HepG2 (cell line): ENCODE measurements at places on chromosomes 4 and X. TPM values are rescaled to one million over a fixed set of nuclear protein-coding genes. Genes with fewer than 3 reads are reported as not detected.
A peak's percentile ranks its signal among the peaks of the same experiment; 100 is the strongest.

DNA sequence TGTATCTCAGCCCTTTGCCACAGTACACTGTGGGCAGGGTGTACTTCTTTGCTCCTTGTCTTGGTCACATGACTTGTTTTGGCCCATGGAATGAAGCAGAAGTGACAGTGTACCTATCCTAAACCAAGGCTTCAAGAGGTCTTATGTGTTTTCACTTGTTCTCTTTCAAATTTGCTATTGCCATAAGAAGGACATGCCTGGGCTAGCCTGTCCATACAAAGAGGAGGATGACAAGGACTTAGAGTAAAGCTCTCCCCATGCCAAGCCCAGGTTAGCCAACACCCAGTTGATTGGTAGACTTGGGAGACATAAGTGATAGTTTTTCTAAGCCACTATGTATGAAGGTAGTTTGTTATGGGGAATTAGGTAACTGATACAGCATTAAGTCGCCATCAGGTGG, 141.1 kb upstream of the MID1 start:
- no peak for DNase-seq

GRCh38 chrX:147811803-147812202, 99.9 kb upstream of the FMR1 start:
- DNase-seq, result no peak

GRCh38 chr4:111187108-111187507, 564.2 kb upstream of the PITX2 start:
- no peak for DNase-seq

Gene MGAT4D
- polyA plus RNA-seq, result not detected in 2 replicates

DNA sequence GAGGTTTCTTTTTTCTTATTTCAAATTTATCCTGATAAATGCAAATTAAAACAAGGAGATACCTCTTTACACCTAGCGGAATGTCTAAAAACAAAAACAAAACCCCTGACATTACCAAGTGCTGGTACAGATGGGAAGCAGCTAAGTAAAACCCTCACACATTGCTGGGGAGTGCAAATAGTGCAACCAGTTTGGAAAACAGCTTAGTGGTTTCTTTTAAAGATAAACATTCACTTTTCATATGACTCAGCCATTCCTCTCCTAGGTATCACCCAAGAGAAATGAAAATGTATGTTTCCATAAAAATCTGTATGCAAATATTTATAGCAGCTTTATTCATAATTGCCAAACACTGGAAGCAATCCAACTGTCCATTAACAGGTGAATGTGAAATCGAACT, 84.1 kb upstream of the HELT start:
- DNase-seq, result no peak

GRCh38 chrX:11787564-11787963, 29.5 kb downstream of the MSL3 start:
- DNase-seq, result peak; percentile 43

Gene WDFY3
- polyA plus RNA-seq, result 16.7 and 19.9 TPM in 2 replicates

DNA sequence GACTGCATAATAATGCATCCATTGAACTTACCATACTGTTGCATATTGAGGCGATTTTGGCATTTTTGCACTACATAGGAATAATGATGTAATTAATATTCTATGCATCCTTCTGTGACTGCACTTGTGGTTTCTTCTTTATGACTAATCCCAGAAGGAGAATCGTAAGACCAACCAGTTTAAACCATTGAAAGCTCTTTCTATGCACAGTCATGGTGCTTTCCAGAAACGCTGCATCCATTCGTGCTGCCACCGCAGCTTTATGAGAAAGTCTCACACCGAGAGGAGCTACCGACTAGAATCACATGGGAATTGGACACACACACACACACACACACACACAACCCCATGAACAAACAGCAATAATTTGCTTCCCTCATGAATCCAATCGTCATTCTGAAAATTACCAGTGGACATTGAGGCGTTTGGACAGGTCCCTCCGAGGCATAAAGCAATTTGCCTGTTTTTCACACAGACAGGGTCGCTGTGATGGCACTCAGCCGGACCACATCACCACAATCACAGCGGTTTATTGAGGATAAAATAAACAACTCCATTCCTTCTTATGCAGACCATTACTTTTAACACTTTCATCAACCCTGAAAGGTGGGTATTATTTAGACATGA, 64.2 kb downstream of the PACRGL start:
- no peak for DNase-seq

DNA sequence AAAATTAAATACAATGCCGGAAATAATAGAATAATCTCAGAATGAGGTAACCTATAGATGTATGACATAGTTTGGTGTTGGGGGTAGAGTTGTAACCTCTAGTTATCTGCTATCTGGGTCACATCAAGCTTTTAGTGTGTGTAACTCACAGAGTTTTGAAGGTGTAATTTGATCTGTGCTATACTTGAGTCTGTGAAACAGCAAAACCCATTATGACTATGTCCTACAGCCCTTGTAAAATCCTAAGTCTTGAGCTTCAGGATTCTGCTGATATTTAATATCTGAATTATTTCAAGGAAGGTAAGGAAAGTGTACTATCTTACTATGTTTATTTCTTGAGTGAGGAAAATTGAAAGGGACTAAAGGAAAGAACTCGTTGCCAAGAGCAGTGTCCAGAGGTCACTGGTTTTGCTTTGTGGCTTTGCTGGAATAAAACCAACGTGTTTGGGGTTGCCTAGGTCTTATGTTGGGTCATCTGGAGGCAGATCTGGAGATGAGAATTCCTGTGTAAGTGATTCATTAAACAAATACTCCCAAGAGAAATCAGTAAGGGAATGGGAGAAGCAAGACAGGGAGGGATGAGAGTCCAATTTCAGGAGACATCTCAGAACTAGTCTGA, 107.8 kb upstream of the CBLL2 start:
- no peak for DNase-seq

DNA sequence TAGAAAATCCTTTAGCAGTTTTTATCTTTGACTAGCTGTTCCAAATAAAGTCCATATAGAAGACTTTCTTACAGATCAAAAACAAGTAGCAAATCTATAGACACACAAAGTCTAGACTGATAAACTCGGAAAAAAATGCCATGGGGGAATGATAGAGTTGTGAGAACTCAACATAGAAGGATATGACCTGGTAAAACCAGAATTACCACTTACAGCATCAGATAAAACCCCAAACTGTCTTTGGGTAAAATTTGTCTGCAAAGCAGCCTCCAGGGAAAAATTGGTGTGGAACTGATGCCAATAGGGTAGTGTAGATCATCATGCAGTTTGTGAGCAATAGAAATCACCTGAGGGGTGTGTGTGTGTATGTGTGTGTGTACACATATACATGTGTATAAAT, 579.1 kb downstream of the SPOCK3 start:
- no peak for DNase-seq

Gene GRPR
- 0.03 and 0.05 TPM in 2 replicates for polyA plus RNA-seq

DNA sequence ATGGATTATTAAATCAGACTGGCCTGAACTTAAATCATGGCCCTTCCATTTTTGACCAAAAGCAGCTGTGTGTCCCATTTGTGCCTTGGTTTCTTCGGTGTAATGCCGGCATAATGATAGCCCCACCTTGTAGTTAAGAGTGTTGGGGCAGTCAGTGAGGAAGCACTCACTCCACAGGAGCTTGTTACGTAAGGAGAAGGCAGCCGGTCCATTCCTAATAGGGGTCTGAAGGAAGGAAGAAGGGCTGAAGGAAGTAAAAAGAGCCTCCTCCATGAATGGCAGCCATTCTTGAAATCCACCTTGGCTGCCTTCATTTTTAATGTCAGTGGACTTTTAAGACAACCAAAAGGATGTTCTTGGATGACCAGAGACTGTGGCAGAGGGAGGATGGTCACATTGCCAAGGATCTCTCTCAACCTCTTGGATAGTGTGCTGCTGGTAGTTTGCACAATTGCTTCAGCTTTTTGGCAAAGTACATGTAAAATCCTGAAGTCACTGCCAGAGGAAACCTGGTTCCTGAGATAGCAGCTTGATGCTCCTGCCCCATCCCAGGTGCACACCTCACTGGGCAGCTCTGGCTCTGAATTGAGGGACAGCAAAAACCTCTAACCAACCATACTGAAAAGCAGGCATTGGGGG, 113.5 kb downstream of the PTTG2 start:
- no peak for DNase-seq

GRCh38 chrX:47579537-47579936, 2.7 kb upstream of the TIMP1 start:
- DNase-seq, result no peak

GRCh38 chr4:153577053-153577452, 107.0 kb upstream of the TLR2 start:
- peak; percentile 29 for DNase-seq

Gene ITIH6
- polyA plus RNA-seq, result not detected in 2 replicates

- no peak for DNase-seq
Measured at GRCh38 chrX:11792461-11793421, 34.7 kb downstream of the MSL3 start.
